ENCODE measurements at places on chromosomes 12 and 14.
A peak's percentile ranks its signal among the peaks of the same experiment; 100 is the strongest.

DNA sequence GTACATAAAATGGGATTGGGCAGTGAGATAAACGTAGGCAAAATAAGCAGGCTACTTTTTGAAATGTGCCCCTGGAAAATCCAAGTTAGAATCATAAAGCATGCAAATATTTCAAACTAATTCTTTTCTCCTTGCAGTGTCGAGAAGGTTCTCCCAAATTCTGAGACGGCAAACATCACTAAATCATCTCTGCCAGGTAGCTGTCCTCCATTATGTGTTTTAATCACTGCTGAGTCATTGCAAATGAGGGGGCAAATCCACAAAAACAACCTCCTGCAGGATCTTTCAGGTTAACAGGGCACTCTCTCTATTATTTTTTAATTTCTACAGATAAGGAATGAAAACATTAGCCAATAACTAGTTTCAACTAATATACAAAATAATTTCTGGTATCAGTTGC is 63.2 kb upstream of the RIC8B start:
- no peak for DNase-seq

DNA sequence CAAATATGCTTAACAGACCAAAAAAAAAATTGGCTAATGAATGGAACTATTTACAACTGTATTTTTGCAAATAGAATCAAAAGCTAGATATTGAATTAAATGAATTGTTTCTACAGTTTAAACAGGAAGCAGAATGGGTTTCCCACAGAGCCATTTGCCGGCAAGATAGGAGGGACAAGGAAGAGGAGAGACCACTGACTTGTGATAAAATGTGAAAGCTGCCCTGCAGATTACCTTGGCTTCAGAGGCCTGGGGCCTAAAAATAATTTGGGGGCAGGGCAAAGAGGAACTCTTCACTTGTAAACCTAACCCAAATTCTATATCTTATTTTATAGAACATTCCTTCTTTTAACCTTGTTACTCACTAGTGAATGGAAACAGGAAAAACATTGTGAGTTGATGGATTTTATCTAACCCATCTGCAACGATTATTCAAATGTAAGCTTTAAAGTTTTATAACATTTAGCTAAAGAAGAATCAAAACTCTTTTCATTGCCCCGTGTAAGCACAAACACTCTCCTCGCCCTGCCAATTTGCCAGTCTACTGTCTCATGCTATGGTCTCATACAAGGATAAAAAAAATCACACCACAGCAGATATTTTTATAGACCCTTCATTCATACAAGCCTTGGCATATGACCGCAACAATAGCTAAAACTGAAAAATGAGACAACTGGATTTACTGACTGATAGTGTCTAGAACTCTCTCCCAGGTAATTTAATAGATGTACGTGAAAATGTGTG is 49.5 kb upstream of the MDM1 start:
- DNase-seq, result no peak

DNA sequence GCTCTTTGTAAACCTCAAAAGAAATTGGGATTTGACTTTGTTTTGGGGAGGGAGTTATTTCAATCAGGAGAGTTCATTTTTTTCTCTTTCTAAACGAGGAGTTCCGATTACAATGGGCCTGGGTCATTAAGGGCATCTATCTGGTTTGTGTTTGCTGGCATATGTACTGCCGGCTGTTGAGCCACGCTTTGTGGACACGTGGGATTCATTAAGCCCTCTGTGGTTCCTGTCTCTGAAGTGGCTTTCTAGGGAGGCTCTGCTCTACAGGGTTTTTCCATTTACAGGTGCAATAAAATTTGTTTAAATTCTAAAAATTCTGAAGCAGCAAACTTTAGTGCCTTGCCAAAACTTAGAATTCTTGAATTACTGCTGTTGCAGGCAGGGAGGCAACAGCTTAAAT is 57.9 kb downstream of the GNS start:
- no peak for DNase-seq

DNA sequence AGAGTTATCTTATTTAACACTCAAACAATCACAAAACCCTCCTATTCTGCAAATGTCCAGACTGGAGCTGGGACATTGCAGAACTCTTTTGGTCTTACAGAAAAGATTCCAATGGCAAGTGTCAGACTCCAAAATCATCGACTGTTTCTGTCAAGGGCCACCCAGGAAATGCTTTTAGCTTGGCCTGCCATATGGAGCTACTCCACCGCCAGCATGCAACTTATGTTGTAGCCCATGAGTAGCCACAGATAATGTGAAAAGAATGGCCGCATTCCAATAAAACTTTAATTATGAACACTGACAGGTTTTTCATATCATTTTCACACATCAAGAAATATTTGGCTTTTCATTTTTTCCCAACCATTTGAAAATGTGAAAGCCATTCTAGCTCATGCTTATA is 57.5 kb downstream of the SYNE3 start:
- no peak for DNase-seq

- DNase-seq, result no peak
Measured at GRCh38 chr14:100012478-100013327, 52.5 kb upstream of the EVL start.

- DNase-seq, result no peak
Measured at GRCh38 chr12:44521702-44522101, 354.4 kb downstream of the NELL2 start.

- no peak for DNase-seq
Measured at GRCh38 chr12:123150275-123150743, 581 bp downstream of the PITPNM2 start.

- no peak for DNase-seq
Measured at GRCh38 chr12:22798116-22798515, 173.1 kb downstream of the ETNK1 start.

GRCh38 chr14:76375947-76376404 is at the start of gene ESRRB:
Gene ESRRB, plus strand, starts transcription at chr14:76376137. Its CDS starts 265 bp downstream, at chr14:76376402.
- DNase-seq, result no peak

DNA sequence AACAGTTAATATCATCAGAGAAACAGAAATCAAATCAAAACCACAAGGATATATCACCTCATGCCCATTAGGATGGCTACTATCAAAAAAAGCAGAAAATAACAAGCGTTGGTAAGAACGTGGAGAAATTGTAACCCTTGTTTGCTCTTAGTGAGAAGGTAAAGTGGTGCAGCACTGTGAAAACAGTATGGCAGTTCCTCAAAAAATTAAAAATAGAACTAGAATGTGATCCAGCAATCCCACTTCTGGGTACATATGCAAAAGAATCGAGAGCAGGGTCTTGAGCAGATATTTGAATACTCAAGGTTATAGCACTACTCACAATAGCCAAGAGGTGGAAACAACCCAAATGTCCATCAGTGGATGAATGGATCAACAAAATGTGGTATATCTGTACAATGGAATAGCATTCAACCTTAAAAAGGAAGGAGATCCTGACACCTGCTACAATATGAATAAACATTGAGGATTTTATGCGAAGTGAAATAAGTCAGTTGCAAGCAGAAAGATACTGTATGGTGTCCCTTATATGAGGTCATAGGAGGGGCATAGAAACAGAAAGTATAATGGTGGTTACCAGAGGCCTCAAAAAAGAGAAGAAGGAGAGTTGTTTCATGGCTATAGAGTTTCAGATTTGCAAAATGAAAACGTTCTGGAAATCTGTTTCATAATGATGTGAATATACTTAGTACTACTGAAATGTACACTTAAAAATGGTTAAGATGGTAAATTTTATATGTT is 131.0 kb upstream of the EEA1 start:
- DNase-seq, result no peak

- no peak for DNase-seq
Measured at GRCh38 chr12:89376202-89376529, 23.9 kb upstream of the DUSP6 start.

- DNase-seq, result no peak
Measured at GRCh38 chr14:27528328-27528727, 930.5 kb upstream of the NOVA1 start.

DNA sequence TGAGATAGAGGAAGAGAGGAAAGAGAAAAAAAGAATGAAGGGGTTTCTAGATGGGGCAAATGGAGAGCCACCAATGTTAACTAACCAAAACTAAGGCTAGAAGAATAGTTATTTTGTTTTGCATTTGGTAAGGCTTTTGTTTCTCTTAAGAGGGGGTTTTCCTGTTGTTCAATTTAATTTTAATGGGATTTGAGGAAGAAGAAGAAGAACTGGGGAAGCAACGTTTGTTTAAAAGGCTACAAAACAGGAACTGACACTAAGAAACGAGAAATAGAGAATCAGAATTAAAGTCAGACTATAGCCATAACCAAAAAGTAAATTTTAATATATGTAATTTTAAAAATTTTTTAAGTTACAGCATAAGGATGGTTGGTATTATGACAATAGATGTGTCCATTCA is 13.7 kb downstream of the TXNDC16 start:
- no peak for DNase-seq

DNA sequence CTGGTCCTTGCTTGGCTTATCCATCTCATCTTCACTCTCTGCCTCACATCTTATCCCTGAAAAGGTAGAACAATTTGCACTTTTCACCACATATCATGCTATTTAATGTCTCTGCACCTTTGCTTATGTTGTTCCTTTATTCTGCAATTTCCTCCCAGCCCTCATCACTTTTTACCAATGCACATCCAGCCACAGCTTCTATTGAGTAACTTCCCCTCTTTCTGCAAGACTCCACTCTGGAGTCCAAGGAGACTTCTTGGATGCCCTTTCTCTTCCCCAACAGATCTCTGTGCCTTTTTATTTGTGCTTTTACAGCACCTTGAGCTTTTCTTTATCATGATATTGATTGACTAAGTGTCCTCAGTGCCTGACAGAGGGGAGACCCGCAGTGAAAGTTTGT is 797.1 kb downstream of the VRK1 start:
- DNase-seq, result no peak

GRCh38 chr12:52074971-52075724 is 4.4 kb upstream of the SMIM41 start:
- no peak for DNase-seq

- peak; percentile 26 for DNase-seq
Measured at GRCh38 chr12:131929581-131930456, 743 bp downstream of the PUS1 start.

- DNase-seq, result no peak
Measured at GRCh38 chr14:70696026-70696425, 54.3 kb downstream of the TTC9 start.

DNA sequence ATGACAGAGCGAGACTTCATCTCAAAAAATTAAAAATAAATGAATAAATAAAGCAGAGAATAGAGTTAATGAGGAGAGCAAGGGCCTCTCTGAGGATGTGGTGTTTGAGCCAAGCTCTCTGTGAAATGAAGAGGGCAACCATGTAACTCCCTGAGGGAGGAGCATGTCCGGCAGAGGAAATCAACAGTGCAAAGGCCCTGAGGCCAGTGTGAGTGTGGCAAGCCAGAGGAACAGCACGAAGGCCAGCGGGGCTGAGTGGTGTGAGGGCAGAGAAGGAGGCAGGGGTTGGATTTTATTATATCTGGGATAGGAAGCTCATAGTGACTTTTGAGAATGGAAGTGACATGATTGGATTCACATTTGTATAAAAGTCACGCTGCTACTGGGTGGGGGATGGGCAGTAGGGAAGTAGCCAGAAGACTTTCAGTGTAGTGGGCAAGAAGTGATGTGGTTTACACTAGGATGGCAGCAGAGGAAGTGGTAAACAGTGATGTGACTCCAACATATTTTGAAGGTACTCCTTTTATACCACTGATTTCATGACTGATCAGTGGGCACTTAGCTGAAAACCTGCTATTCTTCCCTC is 10.3 kb upstream of the LRP1-AS start:
- DNase-seq, result no peak

- no peak for DNase-seq
Measured at GRCh38 chr14:102452302-102452701, 57.3 kb downstream of the ANKRD9 start.

- no peak for DNase-seq
Measured at GRCh38 chr12:45336331-45336730, 120.4 kb downstream of the ANO6 start.

GRCh38 chr12:75641031-75641780 is 129.8 kb upstream of the KRR1 start:
- peak; percentile 48 for DNase-seq

- peak; percentile 26 for DNase-seq
Measured at GRCh38 chr12:2891240-2892053, 756 bp downstream of the TULP3 start.

DNA sequence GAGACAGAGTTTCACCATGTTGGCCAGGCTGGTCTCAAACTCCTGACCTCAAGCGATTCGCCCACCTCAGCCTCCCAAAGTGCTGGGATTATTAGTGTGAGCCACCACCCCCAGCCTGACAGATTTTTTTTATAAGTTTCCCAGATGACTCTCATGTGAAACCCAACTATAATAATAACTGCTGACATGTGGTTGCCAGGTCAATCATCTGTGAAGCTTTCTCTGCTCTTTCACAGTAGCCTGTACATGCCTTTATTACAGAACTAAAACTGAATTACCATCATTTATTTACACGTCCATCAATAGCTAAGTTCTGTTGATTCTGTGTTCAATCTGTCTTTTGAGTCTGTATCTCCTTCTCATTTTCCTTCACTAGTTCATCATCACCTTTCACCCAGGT is 218.5 kb downstream of the RPS29 start:
- no peak for DNase-seq

DNA sequence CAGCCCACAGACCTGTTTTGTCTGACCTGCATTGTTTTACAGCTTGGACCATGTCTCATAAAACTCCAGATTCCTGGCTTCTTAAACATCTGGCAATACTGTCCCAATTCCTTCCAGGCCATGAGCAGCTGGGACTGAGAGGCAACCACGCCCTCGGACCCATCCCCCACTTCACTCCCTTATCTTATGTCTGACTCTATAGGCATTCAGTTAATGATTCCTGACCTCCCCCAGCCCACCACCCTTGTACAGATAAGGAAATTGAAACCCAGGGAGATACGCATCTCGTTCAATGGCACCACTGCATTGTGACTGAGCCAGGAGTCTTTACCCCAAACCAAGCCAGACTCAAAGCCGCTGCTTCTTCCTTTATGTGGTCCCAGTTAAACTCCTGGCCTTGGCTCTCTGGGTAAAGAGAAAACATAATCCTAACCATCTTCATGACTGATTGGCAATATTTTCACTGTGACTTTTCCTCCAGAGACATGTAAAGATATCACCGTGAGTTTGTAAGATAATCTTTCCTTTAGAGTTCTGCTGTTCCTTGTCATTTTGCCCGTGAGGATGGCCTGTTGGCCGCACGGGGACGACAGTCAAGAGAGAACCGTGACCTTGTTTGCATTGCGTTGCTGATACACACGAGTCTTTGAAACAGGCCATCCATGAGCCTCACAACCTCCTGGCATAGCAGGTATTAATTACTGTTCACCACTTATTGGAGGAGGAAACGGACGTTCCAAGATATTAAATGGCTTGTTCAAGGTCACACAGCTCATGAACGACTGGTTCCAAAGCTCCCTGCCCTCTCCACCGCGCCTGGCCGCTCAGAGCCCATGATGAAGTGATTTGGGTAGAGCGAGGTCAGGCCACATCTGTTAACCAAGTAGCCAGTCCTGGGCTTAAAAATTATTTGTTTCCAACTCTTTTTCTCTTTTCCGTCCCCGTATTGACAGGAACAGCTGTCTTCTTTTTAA is 39.4 kb downstream of the MAP1LC3B2 start:
- DNase-seq, result no peak

- no peak for DNase-seq
Measured at GRCh38 chr12:26791301-26791791, 41.6 kb downstream of the ITPR2 start.

- DNase-seq, result no peak
Measured at GRCh38 chr12:6274231-6275221, 36.0 kb upstream of the PLEKHG6 start.

GRCh38 chr12:132685400-132685799 is 1.7 kb downstream of the POLE start:
- DNase-seq, result no peak

GRCh38 chr14:21454843-21455544 is 929 bp downstream of the CHD8 start:
- DNase-seq, result peak; percentile 22

Data from CD4-positive, alpha-beta T cell treated with Interleukin-2 at 100 ng/mL for 4 hours (primary cell).